ENCODE measurements at places on chromosomes 3 and 15.
A peak's percentile ranks its signal among the peaks of the same experiment; 100 is the strongest.

GRCh38 chr15:59190291-59190690, 16.4 kb upstream of the LDHAL6B start:
- DNase-seq = no peak

DNA sequence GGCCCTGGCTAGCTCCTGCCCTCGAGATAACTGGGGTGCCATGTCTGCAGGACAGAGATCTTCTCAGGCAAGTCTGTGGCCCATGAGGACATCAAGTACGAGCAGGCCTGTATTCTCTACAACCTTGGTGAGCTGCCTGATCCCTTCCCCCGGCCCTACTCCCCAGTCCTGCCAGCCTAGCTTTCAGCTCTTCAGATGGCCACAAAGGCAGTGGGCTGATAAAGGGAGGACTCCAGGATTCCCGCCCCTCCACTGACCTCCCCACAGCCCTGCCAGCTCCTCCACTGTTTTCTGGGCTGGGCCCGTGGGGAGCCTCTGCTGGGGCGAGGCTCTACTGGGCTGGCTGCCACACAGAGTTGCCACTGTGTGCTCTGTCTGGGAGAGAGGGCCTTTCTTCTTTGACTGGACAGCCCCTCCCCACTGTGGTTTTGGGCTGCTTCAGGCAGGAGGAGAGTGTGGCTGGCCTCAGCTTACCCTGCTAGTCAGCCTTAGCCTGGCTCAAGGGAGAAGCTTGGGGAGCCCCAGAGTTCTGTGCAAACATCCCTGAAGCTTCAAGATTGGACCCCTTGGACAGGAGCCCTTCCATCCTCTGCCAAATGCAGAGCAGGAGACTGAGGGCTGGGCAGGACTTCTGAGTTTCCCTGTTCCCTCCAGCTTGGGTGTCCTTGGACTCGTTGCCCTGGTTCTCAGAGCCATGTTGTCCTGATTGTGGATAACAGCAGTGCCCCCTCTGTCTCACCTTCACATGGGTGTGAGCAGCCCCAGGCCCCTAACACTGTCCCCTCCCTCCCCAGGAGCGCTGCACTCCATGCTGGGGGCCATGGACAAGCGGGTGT, 24.4 kb downstream of the PTPN23 start:
- no peak for DNase-seq

DNA sequence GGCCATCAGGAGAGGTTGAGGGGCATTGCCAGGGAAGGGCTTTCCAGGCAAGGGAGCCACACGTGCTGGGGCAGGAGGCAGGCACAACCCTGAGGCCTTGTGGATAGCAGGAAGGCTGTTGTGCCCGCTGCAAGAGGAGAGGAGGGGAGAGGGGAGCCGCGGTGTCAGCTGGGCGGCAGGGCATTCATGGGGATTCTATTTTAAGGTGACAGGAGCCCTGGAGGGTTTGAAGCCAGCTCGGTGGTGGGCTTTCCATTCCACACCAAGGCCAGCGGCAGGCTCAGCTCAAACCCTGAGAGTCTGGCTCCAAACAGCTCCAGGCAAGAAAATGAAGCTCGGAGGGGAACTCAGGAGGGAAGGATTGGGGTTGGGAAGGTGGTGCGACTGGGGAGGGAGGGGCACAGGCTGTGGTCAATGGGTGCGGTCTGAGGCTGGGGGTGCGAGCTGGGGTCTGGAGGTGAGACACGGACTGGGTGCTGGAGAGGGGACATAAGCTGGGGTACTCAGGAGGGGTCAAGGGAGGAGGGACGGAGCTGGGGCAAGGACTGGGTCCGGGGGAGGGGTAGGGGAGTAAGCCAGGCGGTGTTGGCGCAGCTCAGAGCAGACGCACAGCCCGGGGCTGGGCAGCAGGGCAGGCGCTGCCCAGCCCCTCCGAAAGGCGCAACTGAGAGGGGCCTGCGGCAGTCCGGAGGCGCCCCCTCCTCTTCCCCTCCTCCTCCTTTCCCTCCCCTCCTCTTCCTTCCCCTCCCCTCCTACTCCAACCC, 43.4 kb downstream of the TPRA1 start:
- DNase-seq = no peak

DNA sequence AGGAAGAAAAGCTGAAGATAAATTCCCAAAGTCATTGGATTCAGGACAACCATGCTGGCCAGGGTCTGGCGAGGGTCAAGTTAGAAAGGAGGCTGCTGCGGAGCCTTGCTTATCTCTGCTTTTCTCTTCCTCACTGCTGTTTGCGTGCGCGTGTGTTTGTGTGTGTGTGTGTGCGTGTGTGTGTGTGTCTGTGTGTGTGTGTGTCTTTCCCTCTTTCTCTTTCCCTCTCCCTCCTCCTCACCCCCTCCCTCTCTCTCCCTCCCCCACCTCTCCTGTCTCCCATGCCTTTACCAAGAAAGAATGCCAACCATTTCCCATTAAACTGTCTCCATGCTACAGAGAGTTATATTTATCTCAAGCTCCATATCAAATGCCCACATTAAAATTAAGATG, at the start of gene COLQ:
Gene COLQ, minus strand, starts transcription at position 134 of the 393 bp plus-strand sequence. Its CDS starts 81 bp downstream, at position 53.
- no peak for DNase-seq

DNA sequence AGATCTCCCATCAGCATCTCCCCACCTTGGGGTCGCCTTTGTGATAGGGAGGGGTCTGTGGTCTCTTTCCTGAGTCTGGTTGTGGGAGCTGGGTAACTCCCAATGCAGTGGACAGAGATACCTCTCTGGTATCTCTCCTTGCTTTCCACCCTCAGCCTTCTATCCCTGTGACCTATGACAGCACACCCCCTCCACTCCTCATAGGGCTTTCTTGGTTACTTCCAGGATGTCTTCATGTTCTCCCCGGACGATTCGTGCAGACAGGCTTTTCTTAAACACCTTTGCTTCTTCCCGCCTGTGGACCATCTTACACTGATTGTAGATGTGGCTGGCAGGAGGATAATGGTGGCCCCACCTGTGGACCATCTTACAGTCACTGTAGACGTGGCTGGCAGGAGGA, 14.2 kb upstream of the NRROS start:
- no peak for DNase-seq

- DNase-seq = no peak
Measured at GRCh38 chr15:30878515-30878914, 25.2 kb upstream of the FAN1 start.

DNA sequence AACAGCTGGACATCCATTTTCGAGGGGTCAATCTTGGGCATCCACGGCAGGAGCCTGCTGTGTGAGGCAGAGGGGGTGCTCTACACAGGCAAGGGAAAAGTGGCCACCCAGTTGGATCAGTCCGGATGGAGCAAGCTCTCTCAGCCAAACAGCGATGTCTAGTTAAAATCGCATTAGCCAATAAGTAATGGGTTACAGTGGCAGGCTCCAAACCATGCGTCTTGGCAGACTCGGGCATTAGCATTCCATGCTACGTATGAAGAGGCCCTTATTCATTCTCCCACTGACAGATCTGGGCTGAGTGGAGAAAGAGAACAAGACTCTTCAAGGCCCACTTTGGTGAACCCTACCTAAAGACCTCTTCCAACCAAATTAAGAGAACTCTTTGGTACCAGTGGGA, 49.3 kb downstream of the CCNB2 start:
- DNase-seq = no peak

- no peak for DNase-seq
Measured at GRCh38 chr3:72355168-72355567, 493.1 kb downstream of the SHQ1 start.

DNA sequence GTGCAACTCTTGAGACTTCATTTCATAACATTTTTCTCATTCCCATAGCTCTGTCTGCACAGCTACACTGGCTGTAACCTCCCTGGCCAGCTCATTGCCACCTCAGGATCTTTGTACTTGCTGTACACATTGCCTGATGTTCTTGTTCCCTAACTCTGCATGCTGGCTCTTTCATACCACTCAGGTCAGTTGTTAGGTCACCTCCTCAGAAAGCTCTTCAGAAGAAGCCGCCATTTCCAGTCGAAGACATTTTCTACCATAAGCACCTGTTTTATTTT, 176.2 kb downstream of the AKAP13 start:
- no peak for DNase-seq

- DNase-seq = peak; percentile 42
Measured at GRCh38 chr3:31448035-31448881, 84.5 kb upstream of the STT3B start.

GRCh38 chr3:45191424-45191823, 34.7 kb downstream of the TMEM158 start:
- DNase-seq = no peak

- no peak for DNase-seq
Measured at GRCh38 chr3:53808496-53808895, 37.7 kb downstream of the CHDH start.

DNA sequence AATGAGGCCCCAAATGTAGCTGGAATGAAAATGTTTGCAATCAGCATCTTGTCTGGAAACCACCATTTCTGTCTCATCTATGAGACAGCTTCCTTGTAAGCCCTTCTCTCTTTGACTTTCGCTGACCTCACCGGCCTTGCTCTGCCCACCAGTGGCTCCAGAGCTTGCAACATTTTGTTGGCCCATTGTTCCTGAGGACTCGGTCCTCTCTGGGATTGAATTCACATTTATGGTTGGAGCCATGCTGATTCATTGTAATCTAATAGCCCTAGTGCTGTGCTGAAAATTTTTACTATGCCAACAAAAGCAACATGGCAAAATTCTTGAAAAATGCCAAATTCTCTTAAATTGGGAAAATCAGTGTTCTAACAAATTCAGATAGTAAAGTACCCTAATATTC, 37.2 kb downstream of the ABHD5 start:
- no peak for DNase-seq

DNA sequence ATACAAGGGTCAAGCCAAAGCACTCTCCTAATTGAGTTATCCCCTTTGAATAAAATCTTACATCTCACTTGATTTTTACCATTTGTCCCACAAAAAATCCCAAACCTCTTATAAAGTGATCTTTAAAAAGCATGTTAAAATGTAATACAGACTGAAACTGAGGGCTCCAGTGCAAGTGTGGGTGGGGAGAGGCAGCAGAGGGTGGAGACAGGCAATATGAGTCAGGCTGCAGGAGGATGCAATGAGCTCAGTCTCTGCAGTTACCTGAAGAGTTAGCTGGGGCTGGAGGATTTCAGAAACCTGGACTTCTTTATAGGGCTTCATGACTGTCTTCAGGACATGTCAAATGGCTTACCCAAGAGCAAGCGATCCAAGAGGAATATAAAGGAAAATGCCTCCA, 14.2 kb upstream of the COLQ start:
- DNase-seq = no peak

DNA sequence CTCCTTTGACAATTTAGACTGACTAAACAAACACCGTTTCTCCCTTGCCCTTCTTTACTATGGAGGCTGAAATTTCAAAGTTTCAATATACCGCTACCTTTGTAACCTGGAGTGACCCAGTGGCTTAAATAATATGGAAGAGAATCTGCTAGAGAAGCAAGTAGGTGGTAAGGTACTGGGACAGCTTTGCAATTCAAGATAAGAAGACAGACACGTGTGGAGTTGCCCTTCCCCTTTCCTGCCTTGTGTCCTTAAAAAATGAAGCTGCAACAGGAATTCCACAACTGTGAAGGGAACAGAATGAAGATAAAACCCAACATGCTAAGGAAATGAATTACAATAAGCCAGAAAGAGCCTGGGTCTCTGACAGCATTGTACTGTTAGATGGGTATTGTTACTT, 26.4 kb downstream of the CBLB start:
- no peak for DNase-seq

GRCh38 chr15:43908516-43909050, 81.8 kb downstream of the WDR76 start:
- DNase-seq = no peak

DNA sequence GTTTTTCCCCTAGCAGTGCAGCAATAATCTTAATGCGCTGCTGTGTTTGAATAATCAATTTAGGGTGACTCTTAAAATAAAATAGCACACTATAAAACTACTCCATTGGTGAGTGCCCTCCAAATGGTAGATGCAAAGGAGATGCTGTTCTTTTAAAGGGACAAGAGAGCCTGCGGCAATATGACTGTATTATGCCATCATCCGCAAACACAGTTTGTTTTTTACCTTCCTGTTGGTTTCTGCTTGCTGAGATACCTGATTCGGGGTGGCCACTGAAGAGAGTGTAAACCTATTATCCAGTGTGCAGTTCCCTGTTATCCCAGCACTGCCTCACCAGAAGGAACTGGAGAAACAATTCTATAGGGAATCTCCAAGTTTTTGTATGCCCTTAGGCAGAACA, 523.1 kb upstream of the TGFBR2 start:
- no peak for DNase-seq

DNA sequence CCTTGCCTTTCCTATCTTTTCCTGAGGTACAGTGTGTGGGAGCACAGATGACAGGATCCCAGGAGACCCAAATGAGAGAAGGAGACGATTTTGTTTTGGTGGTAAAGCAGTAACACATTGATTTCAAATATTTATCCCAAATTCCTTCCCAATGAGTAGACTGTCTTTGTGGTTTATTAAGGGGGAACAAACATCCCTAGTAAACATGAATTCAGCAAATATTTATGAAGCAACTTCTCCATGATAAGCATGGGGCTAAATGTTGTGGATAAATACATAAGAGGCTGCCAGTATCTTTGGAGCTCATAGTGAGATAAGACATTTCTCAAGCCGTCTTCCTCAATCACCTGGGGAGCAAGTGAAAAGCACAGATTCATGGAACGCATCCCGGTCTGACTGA, 460.8 kb upstream of the CFAP20DC start:
- DNase-seq = no peak

- peak; percentile 69 for DNase-seq
Measured at GRCh38 chr3:182364723-182365650, 428.3 kb upstream of the ATP11B start.

- DNase-seq = no peak
Measured at GRCh38 chr3:170792471-170792870, 77.5 kb downstream of the RPL22L1 start.

DNA sequence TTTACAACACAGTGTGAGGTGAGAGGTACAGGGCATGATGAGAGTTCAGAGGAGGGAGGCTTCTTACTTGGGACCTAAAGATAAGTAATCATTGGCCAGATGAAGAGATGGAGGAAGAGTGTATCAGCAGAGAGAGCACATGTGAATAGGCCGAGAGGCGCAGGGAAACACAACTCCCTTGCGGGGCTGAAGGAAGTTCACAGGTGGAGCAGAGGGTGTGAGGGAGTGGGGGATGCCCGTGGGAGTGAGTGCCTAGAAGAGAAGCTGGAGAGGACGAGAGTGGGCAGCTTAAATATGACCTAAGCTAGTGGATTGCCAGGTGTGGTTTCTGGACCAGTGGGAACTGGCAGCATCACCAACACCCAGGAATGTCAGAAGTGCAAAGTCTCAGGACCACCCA, 98.2 kb upstream of the TBC1D5 start:
- DNase-seq = no peak

- DNase-seq = no peak
Measured at GRCh38 chr3:44960387-44961026, 15.5 kb downstream of the ZDHHC3 start.

- no peak for DNase-seq
Measured at GRCh38 chr3:153852355-153852754, 268.8 kb upstream of the ARHGEF26 start.

DNA sequence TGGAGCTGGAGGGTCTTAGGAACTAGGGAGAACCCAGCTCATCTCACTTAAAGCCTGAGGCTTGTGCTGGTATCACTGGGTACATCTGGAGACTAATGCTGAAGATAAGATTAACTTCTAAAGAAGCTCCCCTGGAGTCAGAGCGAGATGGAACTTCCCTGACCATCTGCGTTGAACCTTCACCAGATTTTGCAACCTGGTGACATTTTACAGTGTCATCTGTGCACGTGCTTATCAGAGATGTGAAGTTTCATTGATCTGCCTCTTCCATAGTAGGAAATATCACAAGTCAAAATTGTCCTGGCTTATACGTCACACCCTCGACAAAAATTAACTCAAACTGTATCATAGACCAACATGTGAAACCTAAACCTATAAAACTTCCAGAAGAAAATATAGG, 395.5 kb downstream of the SHQ1 start:
- no peak for DNase-seq
